Activated T-helper 1 cell treated with anti-CD3 and anti-CD28 coated beads, Interleukin-12 subunit alpha, Interleukin-12 subunit beta, Interleukin-2, Interleukin-4 antibody, amounts not matched to agents 30 ng/mL and 10 ng/mL and 1 ng/mL, durations not matched to agents 14 hours and 24 hours and 36 hours (primary cell): ENCODE measurements at places on chromosomes 5 and 9. TPM values are rescaled to one million over a fixed set of nuclear protein-coding genes. Genes with fewer than 3 reads are reported as not detected.

The ZNF366 gene
- total RNA-seq, result not detected in 2 replicates

The CHSY3 gene
- not detected in 2 replicates for total RNA-seq

The PCDHGA9 gene
- 0.21 and 0.39 TPM in 2 replicates for total RNA-seq

The MCTP1 gene
- total RNA-seq, result not detected in 2 replicates

The TERT gene
- total RNA-seq, result 12.3 and 12.5 TPM in 2 replicates

DNA sequence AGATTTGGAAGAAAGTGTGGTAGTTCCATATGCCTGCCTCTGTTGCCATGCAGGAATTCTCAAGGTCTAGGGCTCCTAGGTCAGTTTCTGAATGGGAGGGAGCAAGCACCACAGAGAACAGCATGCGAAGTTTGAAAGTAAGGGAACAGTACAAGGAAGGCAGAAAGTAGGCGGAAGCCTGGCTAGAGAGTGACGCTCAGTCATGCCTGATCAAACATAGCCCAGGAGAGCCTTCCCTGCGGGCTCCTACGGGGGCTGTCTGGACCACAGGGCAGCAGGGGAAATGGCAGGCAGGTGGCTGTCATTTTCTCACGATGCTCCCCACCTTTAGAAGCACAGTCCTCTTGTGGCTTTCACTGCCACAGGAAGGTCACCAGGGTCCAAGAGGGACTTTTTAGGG lies 12.8 kb upstream of the STC2 start:
- peaks cover 14% of the 10 kb centered on the region for H3K27me3 ChIP-seq
- H3K4me1 ChIP-seq, result no peaks in the 10 kb centered on the region
- H3K36me3 ChIP-seq, result no peaks in the 10 kb centered on the region
- no peak overlapping the region for H3K4me3 ChIP-seq
- H3K27ac ChIP-seq, result no peak overlapping the region
- no peak for DNase-seq

GRCh38 chr5:150295172-150295634 lies 5.6 kb upstream of the CAMK2A start:
- no peaks in the 10 kb centered on the region for H3K36me3 ChIP-seq
- H3K27me3 ChIP-seq, result no peaks in the 10 kb centered on the region
- no peak overlapping the region for H3K27ac ChIP-seq
- no peak overlapping the region for H3K4me3 ChIP-seq

GRCh38 chr5:14201325-14202045 lies 58.3 kb downstream of the TRIO start:
- H3K4me3 ChIP-seq, result no peak overlapping the region
- H3K4me1 ChIP-seq, result peaks cover 16% of the 10 kb centered on the region
- DNase-seq, result no peak
- no peaks in the 10 kb centered on the region for H3K36me3 ChIP-seq
- peaks cover 9% of the 10 kb centered on the region for H3K27me3 ChIP-seq

DNA sequence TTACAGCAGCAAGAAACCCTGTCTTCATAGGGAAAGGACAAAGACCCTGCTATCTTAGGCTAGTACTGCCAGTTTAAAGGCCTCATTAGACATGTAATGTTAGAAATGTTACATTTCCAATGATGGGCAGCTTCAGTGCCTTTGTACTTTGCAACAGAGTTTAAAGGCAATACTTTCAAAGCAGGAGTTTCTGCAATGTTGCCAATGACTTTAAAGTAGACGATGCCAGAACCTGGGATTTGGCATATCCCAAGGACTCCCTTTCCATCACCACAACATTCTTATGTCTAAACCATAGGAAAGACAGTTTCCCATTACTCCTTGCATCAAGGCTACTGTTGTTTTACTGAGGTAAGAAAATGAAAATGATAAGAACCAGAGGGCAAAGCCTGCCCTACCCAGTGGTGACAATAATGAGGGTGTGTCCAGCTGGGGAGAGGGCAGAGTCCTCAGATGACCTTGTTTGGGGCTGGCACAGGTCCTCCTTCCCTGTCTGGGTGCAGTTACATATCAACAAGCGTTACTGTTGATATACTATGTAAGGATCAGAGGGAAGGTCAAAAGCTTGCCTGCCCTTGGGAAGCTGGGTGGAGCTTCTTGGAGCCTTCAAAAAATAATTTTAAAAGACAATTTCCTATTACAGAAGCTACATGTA lies 27.5 kb upstream of the MLANA start:
- H3K36me3 ChIP-seq, result peaks cover 14% of the 10 kb centered on the region
- no peak overlapping the region for H3K4me3 ChIP-seq
- H3K27ac ChIP-seq, result no peak overlapping the region
- peaks cover 4% of the 10 kb centered on the region for H3K4me1 ChIP-seq
- H3K27me3 ChIP-seq, result no peaks in the 10 kb centered on the region

DNA sequence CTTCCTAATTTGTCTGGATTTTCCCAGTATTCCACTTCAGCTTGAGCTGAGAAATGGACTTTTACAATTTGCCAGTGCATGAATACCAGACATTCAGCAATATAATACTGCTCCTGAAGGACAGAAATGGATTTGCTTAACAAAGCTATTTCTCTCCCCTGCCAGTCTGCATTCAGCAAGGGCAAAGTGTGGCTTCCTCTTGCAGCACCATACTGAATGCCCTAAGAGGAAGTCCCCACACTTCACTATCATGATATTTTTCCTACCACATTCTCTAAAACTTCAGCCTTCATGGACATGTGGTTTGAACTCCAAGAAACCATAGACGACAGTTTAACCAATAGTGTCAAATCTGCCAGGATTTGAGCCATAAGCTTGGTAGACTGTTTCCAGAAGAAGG lies 19.8 kb upstream of the TLE4 start:
- no peaks in the 10 kb centered on the region for H3K4me1 ChIP-seq
- H3K36me3 ChIP-seq, result no peaks in the 10 kb centered on the region
- no peak overlapping the region for H3K27ac ChIP-seq

DNA sequence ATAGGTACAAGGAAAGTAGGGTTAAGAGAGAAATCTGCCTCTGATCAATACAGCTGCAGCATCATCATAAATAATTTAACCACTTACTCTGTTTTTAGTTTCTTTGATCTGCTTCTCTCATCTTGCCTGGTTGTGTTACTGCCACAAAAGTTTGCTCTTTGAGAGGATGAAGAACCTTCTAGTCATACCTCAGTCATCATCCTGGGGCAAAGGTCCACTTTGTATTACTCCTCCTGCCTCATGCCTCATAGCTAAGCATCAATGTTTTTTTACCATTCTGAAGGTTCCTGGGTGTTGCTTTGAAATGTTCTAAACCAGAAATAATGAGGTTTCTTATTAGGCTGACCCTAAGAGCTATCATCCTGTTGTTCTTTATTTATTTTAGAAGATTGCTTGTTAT lies 17.1 kb upstream of the TRIM36 start:
- H3K36me3 ChIP-seq, result no peaks in the 10 kb centered on the region
- no peaks in the 10 kb centered on the region for H3K4me1 ChIP-seq
- DNase-seq, result no peak
- no peak overlapping the region for H3K27ac ChIP-seq

GRCh38 chr9:121823451-121824169 lies 172.2 kb downstream of the DAB2IP start:
- no peak for DNase-seq
- peaks cover 2% of the 10 kb centered on the region for H3K27me3 ChIP-seq
- H3K27ac ChIP-seq, result no peak overlapping the region
- H3K36me3 ChIP-seq, result no peaks in the 10 kb centered on the region

DNA sequence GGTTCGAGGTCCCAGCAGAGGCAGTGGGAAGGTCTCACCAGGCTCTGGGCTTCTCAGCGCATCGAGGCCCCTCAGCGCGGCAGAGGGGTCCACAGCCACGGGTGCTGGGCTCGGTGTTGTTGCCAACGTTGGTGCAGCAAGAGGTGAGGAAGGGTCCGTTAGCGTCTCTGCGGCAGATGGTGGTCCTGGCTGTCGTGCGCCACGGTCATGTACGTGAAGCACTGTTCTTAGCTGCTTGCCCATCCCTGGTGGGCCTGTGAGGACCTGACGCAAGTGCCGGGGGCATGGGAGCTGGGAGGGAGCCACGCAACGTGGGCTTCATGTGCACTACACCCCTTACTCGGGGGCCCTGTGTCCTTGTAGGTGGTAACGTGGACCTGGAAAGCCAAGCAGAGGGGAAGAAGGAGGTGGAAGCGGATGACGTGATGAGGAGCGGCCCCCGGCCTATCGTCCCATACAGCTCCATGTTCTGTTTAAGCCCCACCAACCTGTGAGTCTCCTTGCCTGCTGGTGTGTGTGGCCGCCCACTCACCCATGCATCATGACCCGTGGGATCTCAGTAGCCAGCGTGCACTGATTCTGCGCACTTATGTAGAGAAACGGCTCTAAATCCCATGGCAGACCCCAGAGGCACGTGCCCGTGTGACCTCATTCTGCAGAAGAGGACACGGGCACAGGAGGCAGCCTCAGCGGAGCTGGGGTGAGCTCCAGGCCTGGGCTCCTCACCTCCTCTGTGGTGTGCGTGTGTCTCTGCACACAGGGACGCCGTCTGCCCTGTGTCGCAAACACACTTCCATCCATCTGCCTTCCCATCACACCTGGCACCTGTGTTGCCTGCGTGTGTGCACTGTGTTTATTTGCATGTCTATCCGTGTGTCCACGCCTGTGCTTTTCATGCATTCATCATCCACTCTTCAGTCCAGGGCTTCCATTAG lies 166.1 kb downstream of the CACNA1B start:
- H3K27ac ChIP-seq, result no peak overlapping the region
- no peaks in the 10 kb centered on the region for H3K4me1 ChIP-seq
- peaks cover 3% of the 10 kb centered on the region for H3K27me3 ChIP-seq

- H3K27me3 ChIP-seq, result no peaks in the 10 kb centered on the region
- DNase-seq, result no peak
- no peak overlapping the region for H3K27ac ChIP-seq
- H3K4me1 ChIP-seq, result no peaks in the 10 kb centered on the region
These were observed 153.6 kb downstream of the MSX2 start for GRCh38 chr5:174877987-174878386.
